T-cell (primary cell): ENCODE measurements at places on chromosomes 3 and 15. TPM values are rescaled to one million over a fixed set of nuclear protein-coding genes. Genes with fewer than 3 reads are reported as not detected.

The ST8SIA2 gene
- not detected for total RNA-seq

The RTP3 gene
- not detected for total RNA-seq

The MTFMT gene
- total RNA-seq = 11.6 TPM

- DNase-seq = no peak
Observed at GRCh38 chr3:48709051-48709461, 8.0 kb downstream of the IP6K2 start.

GRCh38 chr3:127716384-127716783, 43.6 kb downstream of the ABTB1 start:
- no peak for DNase-seq

GRCh38 chr15:60392601-60392985, 5.2 kb downstream of the ANXA2 start:
- DNase-seq = no peak

- DNase-seq = no peak
Observed at GRCh38 chr3:182364723-182365650, 428.3 kb upstream of the ATP11B start.

DNA sequence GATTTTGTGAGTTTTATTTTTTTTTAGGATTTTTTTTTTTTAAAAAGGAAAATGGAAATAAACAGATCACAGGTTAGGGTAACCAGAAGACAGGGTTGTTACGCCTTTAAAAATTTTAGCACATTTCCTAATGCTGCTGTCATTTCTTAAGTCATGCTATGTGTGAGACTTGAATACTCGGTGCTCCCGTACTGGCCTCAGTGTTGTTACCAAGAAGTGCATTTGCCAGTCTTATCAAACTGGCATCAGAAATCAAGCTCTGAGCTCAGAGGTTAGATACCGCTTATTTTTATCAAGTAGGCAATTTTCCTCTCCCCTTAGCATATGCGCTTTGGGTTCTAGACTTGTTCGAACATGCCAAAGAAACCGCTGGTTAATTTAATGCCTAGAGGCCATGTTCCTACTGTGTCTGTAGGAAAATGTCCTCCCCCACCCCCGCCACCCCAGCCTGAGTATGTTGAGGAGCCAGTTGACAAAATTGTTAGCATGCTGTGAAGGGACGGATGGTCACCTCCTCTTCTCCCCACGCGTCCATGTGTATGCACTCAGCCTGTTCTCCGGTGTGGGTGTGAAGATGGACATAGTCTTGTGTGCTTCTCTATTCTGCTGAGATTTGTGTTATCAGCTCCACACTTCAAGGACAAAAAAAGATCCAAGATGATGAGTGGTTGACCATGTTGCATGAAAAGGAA, 88.9 kb downstream of the ITPR1 start:
- no peak for DNase-seq

GRCh38 chr3:33144433-33144832, 30.6 kb downstream of the CRTAP start:
- no peak for DNase-seq

DNA sequence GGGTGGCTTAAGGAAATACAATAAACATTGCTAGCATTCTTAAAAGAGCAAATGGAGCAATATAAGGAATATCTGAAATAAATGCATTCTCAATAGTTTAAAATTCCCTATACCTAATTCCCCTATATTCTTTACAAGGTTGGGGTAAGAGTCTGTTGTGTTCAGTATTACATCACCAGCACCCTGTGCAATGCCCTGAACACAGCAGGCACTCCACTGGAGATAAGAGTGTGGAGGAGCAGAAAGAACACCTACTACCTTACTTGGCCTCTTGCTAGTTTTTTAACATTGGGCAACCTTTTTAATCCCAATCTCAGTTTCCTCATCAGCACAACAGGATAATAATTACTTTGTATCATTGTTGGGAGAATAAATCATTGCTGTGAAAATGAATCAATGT, 140.2 kb upstream of the PLXND1 start:
- no peak for DNase-seq

DNA sequence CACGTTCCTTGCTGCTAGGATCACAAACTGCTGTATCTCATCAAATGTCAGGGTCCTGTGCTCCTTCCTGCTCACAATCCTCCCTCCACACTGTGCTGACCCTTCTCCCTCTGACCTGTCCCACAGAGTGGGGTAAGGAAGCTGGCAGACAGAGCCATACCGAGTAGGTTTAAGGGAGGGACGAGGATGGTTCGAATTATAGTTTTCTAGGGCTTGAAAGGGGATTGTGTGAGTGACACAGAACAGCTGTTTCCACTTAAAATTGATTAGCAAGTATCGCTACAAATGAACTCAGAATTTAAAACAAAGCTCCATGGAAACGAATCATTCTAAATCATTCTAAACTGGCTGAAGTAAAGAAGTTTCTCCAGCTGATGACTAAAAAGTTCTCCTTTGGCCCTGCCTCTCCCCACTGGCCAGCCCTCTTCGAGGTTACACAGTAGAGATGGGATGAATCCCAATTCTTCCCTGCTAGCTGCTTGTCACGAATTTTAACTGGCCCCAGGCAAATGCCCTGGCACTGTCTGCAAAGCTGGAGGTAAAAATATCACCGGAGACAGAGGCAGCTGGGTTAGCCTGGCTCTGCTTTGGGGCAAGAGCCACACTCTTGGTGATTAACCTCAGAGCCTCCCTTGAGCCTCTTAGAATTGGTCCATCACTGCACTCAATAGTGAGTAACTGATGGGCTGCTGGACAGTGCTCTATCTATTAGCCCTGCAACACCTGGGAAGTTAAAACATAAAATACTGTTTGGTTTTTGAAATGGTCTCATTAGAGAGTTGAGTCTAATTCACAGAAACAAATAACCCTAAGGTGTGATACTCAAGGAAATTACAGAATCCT, 194.9 kb downstream of the CHST2 start:
- DNase-seq = no peak

DNA sequence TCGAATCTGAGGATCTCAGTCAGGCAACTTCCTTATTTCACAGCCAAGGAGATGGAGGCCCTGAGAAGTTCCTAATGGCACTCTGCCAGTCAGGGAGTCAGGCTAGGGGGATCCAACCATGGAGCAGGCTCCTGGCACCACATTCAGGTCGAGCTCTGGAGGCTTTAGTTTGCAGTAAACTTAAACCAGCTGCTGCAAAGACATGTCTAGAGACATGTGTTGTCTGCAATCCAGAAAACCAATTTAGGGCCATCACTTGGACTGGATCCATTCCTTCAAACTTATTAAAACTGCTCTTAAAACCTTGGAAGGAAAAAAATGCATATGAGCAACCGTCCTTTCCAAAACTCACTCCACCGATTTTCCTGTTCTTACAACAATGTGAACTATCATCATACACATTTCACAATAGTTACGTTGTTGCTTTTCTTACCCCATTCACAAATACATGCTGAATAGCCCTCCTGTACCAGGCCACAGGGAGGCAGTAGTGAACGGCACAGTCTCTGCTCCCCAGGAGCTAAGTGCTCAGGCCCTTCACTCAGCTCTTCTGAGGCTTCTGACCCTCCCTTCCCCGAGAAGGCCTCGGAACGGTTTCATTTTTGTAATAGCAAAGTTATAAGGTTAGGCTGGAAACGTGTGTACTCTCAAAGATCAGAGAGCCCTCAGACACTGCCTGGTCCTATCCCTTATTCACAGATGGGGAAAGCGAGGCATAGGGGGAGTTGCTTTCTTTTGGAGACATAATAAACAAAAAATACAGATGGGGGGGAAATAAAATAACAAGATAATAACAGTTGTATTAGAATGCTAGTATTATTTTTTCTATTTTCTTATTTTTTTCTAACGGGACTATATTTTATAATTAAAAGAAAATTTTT, 20.1 kb downstream of the RFT1 start:
- DNase-seq = no peak

DNA sequence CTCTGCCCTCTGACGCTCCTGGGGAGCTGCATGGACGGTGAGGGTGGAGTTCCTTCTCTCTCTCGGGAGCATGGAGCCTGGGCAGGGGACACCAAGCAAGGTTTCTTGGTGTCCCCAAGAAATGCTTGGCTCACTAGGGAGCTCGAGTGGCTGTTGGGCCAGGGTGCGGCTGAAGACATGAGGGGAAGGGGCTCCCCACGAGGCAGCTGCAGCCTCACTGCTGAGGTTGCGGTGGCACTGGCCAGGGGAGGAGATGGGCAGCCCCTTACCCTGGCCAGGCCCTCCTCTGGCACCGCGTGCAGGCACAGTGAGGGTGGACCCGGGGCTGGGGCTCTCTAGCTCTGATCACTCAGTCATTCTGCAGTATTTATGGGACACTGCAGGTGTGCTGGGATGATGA, 43.5 kb upstream of the SLC41A3 start:
- no peak for DNase-seq
